ENCODE measurements at places on chromosomes 11 and 22.

DNA sequence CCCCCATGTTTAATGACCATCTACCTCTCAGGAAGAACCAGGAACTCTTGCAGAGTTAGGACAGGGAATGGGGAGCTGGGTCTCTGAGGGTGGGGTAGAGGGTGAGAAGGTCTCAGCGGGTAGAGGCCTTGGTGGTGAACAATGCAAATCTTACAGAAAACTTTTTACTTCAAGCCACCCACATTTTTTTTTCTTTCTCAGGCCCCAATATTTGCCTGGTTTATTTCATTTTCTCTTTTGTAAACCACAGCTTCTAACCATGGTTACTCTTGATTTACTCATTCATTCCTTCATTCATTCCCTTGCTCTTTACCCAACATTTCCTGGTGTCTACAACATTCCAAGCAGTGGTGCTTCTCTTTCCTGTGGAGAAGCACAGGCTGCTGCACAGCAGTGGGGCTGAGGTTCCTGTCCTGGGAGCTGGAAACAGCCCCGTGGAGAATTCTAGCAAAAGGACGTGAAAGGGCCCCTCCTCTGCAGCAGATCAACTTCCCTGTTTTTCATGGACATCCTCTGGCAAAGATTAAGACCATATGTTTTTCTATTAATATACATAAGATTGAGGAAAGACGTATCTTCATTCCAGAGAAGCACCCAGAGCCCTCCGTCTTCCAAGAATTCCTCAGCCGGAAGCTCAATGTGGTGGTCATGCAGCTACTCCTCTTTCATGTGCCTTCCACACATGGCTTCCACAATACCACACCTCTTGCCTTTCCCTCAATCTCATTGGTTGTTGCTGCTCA is 224.4 kb upstream of the SESN3 start:
- DNase-seq, result peak; percentile 79

- no peak for DNase-seq
Observed at GRCh38 chr22:32322986-32323385, 34.7 kb upstream of the RFPL3 start.

DNA sequence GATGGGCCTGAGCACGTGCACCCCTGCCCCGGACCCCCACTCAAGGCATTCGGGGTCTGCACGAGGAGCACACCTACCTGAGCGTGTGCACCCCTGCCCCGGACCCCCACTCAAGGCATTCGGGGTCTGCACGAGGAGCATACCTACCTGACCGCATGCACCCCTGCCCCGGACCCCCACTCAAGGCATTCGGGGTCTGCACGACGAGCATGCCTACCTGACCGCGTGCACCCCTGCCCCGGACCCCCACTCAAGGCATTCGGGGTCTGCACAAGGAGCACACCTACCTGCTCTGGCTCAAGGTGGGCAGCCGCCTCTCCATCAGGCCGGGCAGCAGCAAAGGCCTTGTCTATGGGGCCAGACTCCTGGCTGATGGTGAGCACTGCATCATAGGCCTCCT is 48.7 kb upstream of the LRRC32 start:
- DNase-seq, result no peak

DNA sequence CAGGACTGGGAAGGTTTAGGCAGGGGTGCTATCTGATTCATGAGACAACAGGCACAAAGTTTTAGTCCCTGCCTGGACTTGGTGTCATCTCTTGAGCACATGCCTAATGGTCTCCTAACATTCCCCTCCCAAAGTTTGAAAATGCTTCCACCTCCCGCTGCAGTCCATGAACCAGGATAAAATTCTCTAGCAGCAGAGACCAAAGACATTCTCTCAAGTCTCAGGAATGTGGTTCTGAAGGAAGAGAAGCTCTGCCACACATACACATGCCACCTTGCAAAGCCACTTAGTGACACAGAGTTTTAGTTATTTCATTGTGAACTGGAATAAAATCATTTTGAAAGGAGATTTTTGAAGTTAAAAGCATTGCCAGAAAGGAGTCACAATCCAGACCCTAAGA is 15.5 kb downstream of the OR51B6 start:
- peak; percentile 22 for DNase-seq

DNA sequence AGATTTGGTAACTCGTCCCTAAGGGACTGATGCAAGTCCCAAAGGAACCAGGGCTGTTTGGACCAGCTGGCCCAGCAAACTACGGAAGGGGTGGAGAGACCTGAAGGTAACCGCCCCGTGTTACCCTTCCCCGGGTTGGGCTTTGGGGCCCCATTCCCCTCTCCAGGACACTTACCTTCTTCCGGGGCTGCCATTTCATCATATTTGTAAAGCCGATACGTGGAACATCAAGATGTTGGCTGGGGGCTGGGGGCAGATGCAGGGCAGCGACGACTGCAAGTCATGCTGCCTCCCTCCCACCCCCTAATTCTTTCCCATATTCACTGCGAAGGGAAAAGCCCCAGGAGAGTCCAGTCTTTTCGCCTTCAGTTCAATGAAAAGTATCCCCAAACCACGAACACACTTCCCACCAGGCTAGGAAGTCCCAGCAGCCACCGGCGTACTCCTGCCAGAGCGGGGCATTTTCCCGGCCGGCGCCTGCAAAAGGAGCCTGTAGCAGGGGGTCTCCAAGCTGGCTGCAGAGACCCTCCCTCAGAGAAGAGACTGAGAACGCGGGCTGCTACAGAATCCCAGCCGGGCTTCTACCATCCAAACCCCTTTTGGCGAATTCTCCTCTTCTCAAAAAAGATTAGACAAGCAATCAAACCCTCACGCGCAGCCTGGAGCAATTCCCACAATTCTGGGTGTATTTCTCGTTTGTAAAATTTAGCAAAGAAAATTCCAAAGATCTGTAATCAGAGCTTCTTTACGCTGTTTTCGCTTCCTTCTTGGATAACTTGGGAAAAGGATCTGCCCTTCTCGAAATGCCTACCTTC is 236.7 kb downstream of the TTC28 start:
- peak; percentile 67 for DNase-seq

- no peak for DNase-seq
Observed at GRCh38 chr11:35118906-35119305, 20.1 kb upstream of the CD44 start.

- no peak for DNase-seq
Observed at GRCh38 chr22:22609291-22609690, 35.1 kb upstream of the GGTLC2 start.

DNA sequence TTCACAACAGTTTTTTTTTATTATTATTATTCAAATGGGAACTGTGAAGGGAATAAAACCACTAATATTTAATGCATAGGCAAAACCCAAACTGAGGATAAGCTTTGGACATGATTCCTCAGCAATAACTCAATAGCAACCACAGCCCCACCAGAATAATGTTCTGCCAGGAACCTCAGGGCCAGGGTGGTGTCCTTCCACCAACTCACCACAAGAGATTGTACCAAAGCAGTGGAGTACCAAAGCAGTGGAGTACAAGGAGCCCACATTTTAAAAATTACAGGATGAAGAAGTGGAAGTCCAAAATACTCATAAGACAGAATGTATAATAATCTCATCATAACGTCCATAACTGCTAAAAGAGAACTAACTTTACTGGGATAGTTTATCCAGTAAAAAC is 32.5 kb upstream of the FZD4 start:
- DNase-seq, result no peak

- peak; percentile 40 for DNase-seq
Observed at GRCh38 chr11:72321381-72321996, 77.5 kb upstream of the PHOX2A start.

DNA sequence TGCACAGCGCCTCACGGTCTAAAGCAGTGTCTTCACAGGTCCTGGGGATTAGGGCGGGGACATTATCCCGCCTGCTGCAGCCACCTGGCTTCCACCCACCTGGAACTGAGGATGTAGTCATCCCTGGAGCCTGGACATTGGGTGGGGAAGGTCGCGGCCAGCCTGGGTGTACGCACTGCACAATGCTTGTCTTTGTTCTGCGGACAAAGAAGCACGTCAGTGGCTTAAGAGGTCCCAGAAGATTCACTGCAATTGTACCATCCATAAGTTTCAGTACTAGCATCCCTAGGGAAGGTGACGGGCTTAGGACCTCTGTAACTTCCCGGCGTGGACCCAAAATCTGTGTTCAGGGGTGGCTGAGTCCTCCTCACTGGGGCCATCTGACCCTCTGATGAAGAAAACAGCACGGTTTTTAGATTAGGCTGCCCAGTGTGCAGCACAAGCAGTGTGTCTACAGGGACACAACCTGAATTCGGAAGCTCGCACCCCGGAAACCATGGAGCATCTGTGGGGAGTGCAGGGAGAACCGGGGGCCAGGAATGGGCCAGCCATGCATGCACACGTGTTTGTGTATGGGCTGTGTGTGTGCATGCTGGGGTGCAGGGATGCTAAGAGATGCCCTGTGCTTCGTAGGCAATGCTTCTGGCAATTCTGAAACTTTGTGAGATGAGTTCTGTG is 342.6 kb upstream of the B3GAT1 start:
- no peak for DNase-seq

- DNase-seq, result peak; percentile 53
Observed at GRCh38 chr11:10807493-10808234, 1.1 kb downstream of the EIF4G2 start.

DNA sequence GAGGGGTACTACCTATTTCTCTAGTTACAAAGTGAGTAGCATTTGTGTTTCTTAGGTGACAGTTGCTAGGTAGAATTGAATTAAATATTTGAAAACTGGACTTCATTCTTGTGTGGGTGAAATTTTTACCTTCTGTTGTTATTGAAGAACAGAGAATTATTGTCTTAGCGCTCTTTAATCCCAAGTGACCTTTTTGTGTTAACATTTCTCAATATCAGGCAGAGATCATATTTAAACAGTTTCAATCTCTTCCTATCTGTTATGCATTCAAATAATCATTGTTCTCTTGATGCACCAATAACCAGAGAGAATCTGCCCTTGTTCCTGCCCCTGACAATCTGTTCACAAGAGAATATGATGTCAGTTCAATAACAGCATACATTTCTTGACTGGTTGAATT is 14.2 kb downstream of the KMT2A start:
- DNase-seq, result no peak

- no peak for DNase-seq
Observed at GRCh38 chr11:124202951-124203350, 19.8 kb downstream of the OR10D3 start.

GRCh38 chr22:18088825-18089568 is 11.2 kb downstream of the PEX26 start:
- no peak for DNase-seq

- peak; percentile 37 for DNase-seq
Observed at GRCh38 chr11:94862926-94863880, 95.0 kb downstream of the AMOTL1 start.

DNA sequence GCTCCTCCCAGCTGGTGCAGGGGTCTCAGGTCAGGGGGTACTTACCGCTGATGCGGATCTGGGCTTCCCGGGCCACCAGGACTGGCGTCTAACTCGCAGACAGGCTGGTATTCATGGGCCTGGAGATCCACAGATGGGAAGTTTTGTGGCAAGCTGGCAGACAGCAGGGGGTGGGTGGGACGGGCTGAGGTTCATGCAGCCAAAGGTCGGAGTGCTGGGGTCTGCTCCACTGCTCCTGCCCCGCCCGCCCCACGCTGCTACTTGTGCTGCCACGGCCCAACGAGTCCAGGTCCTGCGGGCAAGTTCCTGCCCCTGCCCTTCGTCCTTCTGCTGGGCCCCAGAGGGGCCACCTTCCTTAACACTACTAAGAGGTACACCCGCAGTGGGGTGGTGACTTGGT is 3.1 kb downstream of the ACY3 start:
- no peak for DNase-seq

DNA sequence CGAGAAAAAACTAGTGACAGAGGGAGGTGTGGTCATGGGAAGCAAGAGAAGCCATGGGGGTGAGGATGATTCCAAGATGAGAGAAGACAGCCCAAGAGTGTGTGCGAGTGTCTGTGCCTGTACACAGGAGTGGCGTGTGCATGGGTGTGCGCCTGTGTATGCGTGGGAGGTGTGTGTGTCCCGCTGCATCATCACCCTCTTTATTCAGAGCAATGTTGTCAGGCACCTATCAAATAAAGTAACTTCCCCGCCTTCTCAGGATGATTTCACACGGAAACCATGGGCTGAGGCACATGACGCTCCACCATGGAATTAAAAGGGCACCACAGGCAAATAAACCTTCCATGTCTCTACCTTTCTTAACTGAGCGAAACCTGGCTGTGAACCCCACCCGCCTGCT is 24.6 kb downstream of the MS4A10 start:
- DNase-seq, result no peak

DNA sequence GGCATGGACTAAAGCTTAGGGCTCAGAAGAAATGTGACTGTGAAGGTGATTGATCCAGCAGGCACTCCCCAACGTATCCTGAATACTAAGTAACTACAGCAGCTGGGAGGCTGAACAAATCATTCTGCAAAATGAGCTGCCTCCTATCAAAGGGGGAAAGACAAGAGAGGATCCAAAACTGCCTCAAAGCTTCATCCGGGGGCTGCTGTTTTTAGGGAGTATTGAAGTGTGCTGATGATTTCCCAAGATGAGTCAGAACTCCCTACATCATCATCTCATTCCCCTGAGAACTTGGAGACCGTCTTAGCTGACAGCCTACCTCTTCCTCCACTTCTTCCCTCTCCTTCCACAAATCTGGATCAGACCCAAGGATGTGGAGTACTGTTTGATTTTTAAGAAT is 108.4 kb upstream of the GRAMD1B start:
- DNase-seq, result peak; percentile 8

GRCh38 chr11:114738954-114739353 is 60.6 kb downstream of the NXPE2 start:
- DNase-seq, result peak; percentile 40

DNA sequence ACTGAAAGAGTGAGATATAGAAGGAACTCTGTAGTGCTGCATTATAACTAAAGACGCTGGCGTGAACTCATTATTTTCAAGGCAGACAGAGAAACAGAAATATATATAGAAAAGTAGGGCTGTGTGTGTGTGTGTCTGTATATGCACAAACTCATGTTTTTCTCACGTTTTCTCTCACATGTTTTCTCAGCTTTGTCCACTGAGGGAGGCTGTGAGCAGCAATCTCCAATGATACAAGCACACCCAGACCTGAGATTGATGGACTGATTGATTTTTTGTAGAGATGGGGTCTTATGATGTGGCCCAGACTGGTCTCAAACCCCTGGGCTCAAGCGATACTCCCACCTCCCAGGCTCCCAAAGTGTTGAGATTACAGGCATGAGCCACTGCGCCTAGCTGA is 122.5 kb downstream of the SERGEF start:
- DNase-seq, result no peak

DNA sequence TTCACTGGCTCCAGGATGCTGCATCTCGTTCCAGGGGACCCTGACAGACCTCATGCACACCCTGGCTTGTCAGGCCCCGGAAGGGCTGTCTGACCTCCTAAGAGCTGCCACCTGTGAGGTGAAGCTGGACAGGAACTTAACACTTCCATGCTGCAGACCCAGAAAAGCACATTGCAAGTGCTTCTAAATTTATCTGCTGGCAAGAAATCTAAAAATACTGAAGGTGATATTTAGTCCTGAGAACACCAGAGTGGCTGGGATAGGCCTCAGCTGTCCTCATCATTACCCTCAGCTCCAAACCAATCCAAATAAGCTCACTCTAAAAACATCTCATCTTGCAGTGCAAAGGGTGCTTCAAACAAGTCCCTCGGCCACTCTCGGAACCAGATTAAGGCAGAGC is 46.7 kb downstream of the ABTB2 start:
- DNase-seq, result no peak
